Fibroblast of lung (primary cell): ENCODE measurements at places on chromosomes 4 and X.

DNA sequence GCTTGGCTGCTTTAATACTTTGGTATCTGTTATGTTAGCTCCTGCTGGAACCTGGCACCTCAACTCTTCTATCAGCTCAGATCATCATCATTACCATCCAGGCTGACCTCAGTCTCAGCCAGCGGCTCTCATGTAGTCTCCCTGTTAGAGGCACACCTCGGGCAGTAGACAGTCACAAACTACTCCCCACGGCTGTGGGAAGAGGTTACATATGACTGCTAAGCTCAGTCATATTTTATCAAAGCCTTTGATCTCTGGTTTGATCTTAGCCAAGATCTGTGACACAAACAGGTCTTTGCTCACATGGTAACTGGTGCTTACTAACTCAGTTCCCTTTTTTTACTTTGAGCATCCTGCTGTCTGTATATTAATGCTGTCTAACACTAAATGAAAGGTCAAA is 384.9 kb downstream of the CENPC start:
- DNase-seq = no peak

GRCh38 chr4:173807347-173807746 is 277.3 kb upstream of the HAND2 start:
- no peak for DNase-seq

GRCh38 chrX:148024425-148025148 is 43.5 kb downstream of the FMR1NB start:
- no peak for DNase-seq

GRCh38 chrX:1658071-1658491 is 43.2 kb downstream of the ASMT start:
- DNase-seq = no peak
